ENCODE measurements at places on chromosomes 5 and 9. TPM values are rescaled to one million over a fixed set of nuclear protein-coding genes. Genes with fewer than 3 reads are reported as not detected.

- peak overlapping the region; percentile 20 for H3K4me3 ChIP-seq
- DNase-seq: peak; percentile 64
- H3K36me3 ChIP-seq: no peaks in the 10 kb centered on the region
Measured at GRCh38 chr9:135978642-135979546, 17.7 kb upstream of the UBAC1 start.

The SLC25A2 gene
- total RNA-seq: 0.22 TPM

DNA sequence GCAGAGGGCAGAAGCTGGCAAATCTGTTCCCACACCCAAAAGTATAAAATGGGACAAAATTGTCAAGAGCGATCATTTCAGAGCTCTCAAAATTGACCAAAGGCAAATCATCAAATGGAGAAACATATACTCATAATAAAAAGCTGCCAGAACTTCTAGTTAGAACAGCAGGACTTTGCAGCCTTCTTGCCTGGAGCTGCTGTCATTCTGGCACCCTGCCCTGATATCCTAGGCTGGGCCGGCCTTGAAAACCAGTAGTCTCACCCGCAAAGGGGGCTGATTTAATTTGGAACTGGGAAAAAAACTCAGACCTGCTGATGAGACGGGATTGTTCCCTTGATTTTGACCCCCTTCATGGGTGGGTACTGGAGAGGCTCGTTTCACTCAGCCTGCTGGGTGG lies 18.5 kb downstream of the OR2V1 start:
- no peaks in the 10 kb centered on the region for H3K36me3 ChIP-seq
- H3K27me3 ChIP-seq: peaks cover 89% of the 10 kb centered on the region
- DNase-seq: no peak
- H3K27ac ChIP-seq: no peak overlapping the region

DNA sequence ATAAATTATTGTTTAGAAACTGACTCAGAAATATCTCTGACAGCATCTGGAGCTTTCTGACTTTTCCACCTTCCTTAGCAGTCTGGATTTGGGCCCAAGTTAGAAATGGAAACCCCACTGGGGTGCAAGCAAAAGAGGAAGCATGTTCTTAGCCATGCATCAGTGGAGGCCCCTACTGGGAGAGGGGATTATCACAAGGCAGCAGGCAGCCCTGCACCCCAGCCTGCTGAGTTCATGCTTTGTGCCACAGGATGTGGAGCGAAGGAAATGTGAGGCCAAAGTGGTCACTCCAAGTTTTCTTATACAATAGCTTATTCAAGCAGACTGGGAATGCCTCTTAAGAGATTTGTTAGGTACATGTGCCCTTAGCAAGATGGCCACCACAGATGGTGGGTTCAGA lies 146.5 kb upstream of the TLX3 start:
- H3K4me3 ChIP-seq: no peak overlapping the region
- H3K27ac ChIP-seq: no peak overlapping the region
- H3K36me3 ChIP-seq: no peaks in the 10 kb centered on the region
- no peaks in the 10 kb centered on the region for H3K27me3 ChIP-seq

The SYK gene
- total RNA-seq: 1.2 TPM

- DNase-seq: no peak
- no peak overlapping the region for H3K27ac ChIP-seq
- H3K36me3 ChIP-seq: peaks cover 3% of the 10 kb centered on the region
- no peaks in the 10 kb centered on the region for H3K4me1 ChIP-seq
- H3K27me3 ChIP-seq: no peaks in the 10 kb centered on the region
- no peak overlapping the region for H3K4me3 ChIP-seq
Measured at GRCh38 chr9:134433909-134434882, 107.9 kb downstream of the RXRA start.

DNA sequence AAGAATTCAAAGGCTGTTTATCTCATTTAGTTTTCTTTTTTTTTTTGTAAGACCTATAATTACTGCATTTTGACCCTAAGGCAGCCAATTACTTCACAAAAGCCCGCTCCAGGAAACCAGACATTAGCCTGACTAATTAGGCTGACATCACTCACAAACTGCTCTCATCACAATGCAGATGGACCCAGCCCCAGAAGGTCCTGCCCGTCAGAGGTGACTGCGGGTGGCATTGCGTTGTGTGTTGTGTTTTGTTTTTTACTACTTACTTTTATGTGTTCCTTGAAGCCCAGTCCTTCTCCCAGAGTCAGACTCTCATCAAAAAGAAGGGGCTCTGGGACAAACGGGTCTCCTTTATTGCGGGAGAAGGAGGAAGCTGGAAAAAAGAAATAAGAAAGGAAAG lies 172.2 kb downstream of the HSD17B3 start:
- H3K4me1 ChIP-seq: no peaks in the 10 kb centered on the region
- H3K27me3 ChIP-seq: peaks cover 2% of the 10 kb centered on the region
- DNase-seq: no peak
- H3K36me3 ChIP-seq: no peaks in the 10 kb centered on the region

DNA sequence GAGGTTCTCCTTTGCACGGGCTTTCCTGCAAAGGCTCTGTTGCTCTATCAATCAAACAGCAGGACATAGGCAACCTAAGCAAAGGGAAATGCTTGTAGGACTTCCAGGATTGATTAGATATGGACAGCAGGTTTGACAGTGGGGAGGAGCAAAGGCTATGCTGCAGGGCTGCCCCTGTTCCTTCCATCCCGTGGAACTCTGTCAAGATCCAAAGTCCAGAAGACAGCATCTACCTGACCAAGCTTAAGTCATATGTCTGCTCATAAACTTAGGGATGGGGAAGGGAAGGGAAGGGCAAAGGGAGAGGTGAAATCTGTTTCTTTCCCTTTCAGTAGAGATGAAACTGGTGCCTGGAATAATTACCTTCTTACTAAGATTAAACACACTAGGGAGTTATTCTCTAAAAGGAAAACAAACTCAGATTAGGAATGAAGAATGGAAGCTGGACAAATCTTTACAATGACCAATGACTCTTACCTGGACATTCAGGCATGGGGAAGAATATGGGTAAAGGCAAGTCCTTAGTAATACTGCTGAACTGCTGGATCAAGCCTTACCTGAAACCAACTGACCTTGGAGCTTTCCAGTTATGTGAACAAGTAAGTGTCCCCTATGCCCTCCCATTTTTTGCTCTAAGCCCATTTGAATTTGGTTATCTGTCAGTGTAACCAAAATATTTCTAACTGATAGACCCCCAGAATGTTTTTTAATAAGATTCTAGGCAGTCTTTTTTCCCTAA lies 8.4 kb upstream of the ACOT12 start:
- DNase-seq: no peak
- no peak overlapping the region for H3K27ac ChIP-seq
- H3K36me3 ChIP-seq: no peaks in the 10 kb centered on the region
- H3K4me1 ChIP-seq: no peaks in the 10 kb centered on the region
- H3K4me3 ChIP-seq: no peak overlapping the region

DNA sequence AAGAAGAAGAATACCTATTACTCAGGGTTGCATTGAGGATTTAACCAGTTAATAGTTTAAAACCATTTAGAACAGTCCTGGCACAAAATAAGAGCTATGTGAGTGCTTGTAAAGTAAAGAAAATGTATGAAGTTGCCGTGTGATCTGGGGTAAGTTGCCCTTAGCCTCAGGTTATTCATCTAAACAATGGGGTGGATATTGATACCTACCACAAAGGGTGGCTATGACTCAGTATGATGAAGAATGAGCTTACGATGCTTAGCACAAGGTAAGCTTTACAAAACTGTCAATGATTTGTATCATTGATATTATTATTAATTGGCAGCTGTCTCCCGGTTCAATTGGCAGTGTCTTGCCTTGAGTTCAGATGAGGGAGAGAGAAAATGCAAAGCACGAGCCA lies 149.4 kb upstream of the PITX1 start:
- H3K4me1 ChIP-seq: no peaks in the 10 kb centered on the region
- no peaks in the 10 kb centered on the region for H3K36me3 ChIP-seq
- DNase-seq: no peak
- no peak overlapping the region for H3K27ac ChIP-seq

The VAV2 gene
- 1.7 TPM for total RNA-seq

DNA sequence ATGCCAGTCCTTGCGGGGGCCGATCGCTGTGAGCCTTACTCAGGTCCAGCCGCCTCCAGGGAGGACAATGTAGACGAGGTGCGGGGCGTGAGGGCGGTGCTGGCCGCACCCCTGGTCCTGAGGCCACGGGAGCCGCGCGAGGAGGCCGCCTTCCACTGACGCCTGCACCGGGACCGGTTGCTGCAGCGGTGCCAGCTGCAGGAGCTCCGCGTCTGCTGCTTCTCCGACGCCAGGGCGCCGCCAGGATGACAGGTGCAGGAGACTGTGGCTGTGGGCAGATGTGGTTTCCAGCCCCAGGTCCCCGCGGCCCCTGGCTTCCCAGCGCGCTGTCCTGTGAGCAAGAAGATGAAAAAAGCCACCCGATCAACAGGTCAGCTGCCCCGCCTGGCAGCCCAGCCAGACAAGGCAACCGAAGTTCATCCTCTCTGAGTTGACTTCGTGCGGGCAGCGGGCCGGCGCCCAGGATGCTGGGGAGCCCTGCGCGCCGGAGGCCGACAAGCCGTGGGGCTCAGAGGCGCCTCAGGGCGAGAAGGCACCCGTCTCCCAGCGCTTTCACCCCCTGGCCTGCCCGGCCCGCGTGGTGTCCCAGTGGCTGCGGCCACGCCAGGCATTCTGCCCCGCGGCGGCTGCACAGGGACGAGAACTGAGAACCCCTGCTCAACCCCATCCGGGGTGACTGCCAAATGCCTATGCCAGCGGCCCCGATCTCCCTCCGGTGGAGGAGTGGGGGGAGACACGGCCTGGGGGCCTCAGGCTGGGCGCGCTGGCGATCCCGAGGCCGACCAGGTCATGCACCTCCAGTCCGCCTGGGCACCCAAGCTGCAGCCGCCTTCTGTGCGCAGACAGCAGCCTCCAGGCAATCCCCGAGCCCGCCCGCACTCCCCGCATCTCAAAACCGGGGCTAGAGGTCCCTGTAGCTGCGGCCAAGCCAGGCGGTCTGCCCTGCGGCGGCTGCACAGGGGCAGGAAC lies 43.4 kb upstream of the BICD2 start:
- H3K4me1 ChIP-seq: peaks cover 32% of the 10 kb centered on the region
- peaks cover 69% of the 10 kb centered on the region for H3K27me3 ChIP-seq
- peak; percentile 35 for DNase-seq
- H3K27ac ChIP-seq: no peak overlapping the region
- H3K36me3 ChIP-seq: no peaks in the 10 kb centered on the region
- peak overlapping the region; percentile 49 for H3K4me3 ChIP-seq

The CER1 gene
- not detected for total RNA-seq

DNA sequence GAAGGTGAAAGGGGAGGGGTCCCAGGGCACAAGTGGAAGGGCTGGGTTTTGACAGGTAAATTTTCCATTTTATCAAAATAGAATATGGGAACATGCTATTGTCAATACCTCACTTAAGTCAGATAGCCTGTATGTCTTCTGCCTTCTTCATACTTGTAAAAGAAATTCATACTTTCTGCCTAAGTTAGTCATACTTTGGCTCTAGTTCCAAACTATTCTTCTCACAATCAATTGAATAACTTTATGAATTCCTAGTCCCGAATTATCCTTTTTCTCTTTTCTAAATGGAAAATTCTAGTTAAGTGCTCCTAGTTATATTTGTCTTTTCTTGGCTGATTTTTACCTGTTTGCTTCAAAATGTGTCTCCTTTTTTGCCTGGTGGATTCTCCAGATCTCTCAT lies 271.4 kb downstream of the CSNK1G3 start:
- no peak for DNase-seq
- no peak overlapping the region for H3K27ac ChIP-seq
- H3K4me3 ChIP-seq: no peak overlapping the region
- H3K27me3 ChIP-seq: no peaks in the 10 kb centered on the region
- H3K36me3 ChIP-seq: no peaks in the 10 kb centered on the region

The NME5 gene
- total RNA-seq: not detected

The GBGT1 gene
- total RNA-seq: 1.8 TPM

The ARHGEF39 gene
- 0.17 TPM for total RNA-seq

GRCh38 chr5:157159209-157159751 lies 6.8 kb downstream of the GARIN3 start:
- DNase-seq: no peak
- no peaks in the 10 kb centered on the region for H3K27me3 ChIP-seq
- peaks cover 39% of the 10 kb centered on the region for H3K4me1 ChIP-seq
- H3K36me3 ChIP-seq: no peaks in the 10 kb centered on the region
- peak overlapping the region; percentile 79 for H3K27ac ChIP-seq

DNA sequence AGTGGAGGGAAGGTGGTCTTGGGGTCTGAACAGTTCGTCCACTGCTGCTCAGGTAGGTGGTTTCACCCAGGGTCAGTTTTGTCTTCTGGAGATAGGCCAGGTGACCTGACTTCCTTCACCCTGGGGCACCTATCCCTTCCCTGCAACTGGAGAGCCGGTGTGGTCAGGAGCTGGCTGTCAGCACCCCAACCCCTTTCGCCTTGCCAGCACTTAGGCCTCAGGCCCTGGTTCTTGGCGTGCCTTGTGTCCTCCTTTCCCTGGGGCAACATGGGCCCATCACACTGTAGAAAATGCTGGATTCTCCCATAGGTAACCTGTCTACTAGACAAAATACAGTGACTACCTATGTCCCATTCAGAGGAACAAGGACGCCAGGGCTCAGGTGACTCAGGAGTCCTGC lies 13.1 kb downstream of the PROP1 start:
- no peaks in the 10 kb centered on the region for H3K36me3 ChIP-seq
- no peak for DNase-seq
- peaks cover 17% of the 10 kb centered on the region for H3K4me1 ChIP-seq
- no peak overlapping the region for H3K4me3 ChIP-seq
- H3K27me3 ChIP-seq: peaks cover 55% of the 10 kb centered on the region

The PCDHB5 gene
- not detected for total RNA-seq

The HAUS6 gene
- total RNA-seq: 14.9 TPM

- H3K4me1 ChIP-seq: no peaks in the 10 kb centered on the region
- H3K36me3 ChIP-seq: no peaks in the 10 kb centered on the region
- H3K27ac ChIP-seq: no peak overlapping the region
- H3K4me3 ChIP-seq: no peak overlapping the region
- DNase-seq: no peak
- no peaks in the 10 kb centered on the region for H3K27me3 ChIP-seq
Measured at GRCh38 chr9:122028089-122028488, 65.0 kb downstream of the TTLL11 start.

The SLC4A9 gene
- total RNA-seq: not detected

Data from CD4-positive, alpha-beta T cell (primary cell).